Hematopoietic multipotent progenitor cell (in vitro differentiated cells): ENCODE measurements at places on chromosomes 16 and 17.
A peak's percentile ranks its signal among the peaks of the same experiment; 100 is the strongest.

DNA sequence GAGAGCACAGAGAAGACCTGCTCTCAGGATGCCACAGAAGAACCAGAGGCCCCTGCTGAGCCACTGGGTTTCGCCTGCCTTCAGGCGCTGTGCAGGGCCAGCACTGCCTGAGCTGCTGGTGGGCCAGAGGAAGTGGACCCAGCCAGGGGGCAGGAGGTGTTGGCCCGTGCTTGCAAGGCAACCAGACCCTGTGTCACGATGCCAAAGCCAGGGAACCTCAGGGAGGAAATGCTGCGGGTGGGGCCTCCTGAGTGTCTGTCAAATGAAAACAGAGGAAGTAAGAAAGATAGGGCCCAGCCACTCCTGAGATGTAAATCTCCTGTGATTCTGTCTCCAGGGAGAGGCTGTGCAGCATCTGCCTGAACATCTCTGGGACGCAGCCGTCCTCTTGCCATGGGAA lies 58.1 kb upstream of the ADORA2B start:
- peak; percentile 34 for DNase-seq

- no peak for DNase-seq
Observed at GRCh38 chr17:28904800-28905199, 1.9 kb upstream of the DHRS13 start.

DNA sequence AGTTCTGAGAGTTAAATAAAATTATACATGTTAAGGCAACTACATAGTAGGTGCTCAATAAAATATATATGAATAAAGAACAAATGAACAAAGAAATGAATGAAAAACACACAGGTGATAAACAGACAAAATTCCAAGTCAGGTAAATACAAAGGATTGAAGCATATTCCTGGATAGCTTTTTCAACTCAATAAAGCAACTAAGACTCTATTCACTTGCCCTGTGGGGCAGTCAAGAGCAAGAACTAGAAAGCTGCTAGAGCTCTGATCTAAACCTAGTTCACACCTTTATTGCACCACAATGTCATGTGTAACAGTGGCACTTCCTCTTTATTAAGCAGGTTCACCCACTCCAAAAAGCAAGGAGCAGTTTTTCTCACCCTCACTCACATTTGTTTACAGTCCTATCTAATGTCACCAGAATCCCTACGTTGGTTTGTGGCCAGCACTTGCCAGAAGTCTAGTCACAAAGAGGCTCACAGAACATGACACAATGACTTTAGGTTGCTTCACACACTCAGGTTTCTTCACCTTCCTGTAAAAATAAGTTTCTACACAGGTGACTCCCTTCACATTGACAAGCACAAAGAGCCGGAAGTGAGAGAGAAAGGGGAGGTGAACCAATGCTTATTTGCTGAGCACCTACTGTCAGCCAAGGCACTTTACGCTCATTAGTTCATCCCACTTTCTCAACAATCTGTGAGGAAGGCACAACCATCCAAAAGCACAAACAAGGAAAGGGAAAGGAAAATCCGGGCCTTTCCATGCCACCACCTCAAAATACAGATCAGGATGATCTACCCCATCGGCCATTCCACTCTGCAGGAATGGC lies 70.8 kb downstream of the XPO6 start:
- peak; percentile 72 for DNase-seq

- DNase-seq, result peak; percentile 95
Observed at GRCh38 chr16:28925386-28926228, 569 bp upstream of the RABEP2 start.
